ENCODE measurements at places on chromosomes 11 and 22.

GRCh38 chr11:86115542-86116385, 46.9 kb upstream of the PICALM start:
- no peak for DNase-seq

- no peak for DNase-seq
Observed at GRCh38 chr11:45250035-45250718, 36.0 kb downstream of the SYT13 start.

- no peak for DNase-seq
Observed at GRCh38 chr22:40430991-40431390, 60.6 kb downstream of the SGSM3 start.

- DNase-seq, result no peak
Observed at GRCh38 chr22:44365191-44365590, 52.4 kb upstream of the SHISAL1 start.

DNA sequence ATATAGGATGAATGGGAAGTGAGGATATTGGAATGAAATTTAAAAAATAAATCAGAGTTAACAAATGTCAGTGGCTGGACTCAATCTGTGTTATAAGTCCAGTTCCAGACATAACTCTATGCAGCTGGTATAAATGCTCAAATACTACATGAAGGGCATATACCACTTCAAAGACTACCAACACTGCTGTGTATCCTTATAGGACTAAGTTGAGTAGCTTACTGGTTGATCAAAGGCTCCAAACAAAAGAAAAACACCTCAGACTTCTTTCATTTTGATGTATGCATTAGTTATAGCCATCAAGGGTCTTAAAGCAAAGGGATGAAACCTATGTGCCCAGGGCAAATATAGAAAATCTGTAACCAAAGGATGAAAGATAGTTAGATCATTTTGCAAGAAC, 86.2 kb downstream of the PAK1 start:
- DNase-seq, result no peak

DNA sequence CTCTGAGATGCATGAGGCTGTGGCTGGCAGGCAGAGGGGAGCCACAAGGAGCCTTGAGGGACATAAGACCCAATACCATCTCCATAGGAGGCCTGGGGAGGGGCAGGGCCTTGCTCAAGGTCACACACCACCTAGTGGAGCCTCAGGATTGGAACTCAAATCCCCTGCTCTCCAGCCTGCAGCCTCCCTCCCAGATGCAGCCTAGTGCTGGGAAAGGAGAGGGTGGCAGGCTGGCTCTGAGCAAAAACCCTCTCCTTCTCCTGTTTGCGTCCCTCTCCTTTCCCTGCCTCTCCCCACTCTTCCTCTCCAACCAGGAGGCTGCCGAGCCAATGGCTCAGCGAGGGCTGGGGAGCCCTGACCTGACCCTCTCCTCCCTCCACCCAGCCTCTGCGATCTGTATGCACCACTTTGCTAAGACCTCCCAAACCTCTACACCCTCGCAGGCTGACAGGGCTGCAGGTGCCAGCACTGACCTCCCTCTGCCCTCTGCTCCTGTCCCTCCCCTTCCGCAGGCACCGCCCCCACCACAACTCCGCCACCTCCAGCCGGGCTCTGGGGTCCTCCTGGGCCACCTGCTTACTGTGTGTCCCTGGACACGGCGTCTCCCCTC, 14.7 kb downstream of the IGLL1 start:
- DNase-seq, result no peak

GRCh38 chr22:28714043-28714628, 27.5 kb downstream of the CHEK2 start:
- DNase-seq, result no peak

DNA sequence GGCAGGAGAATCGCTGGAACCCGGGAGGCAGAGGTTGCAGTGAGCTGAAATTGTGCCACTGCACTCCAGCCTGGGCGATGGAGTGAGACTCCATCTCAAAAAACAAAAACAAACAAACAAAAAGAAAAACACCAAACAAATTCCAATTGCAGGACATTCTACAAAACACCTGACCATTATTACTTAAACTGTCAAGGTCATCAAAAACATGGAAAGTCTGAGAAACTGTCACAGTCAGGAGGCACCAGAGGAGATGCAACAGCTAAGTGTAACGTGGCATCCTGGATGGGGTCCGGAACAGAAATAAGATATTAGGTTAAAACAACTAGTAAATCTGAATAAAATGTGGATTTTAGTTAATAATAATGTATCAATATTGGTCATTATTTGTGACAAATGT, 914 bp upstream of the DNAJB13 start:
- no peak for DNase-seq

DNA sequence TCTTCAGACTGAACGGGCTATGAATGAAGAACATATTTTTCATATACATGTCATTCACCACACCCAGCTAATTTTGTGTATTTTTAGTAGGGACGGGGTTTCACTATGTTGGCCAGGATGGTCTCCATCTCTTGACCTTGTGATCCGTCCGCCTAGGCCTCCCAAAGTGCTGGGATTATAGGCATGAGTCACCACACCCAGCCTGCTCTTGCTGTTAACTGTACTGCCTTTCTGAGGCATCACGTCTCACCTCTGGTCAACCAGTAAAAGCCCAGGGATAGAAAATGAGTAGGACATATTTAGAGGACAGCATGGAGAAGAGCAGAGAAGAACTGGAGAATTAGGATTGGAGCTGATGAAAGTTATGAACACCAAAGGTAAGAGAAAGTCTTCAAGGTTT, 55.6 kb downstream of the APOL3 start:
- no peak for DNase-seq

GRCh38 chr11:66617155-66617834, 865 bp downstream of the RBM14 start:
- no peak for DNase-seq

- DNase-seq, result no peak
Observed at GRCh38 chr11:117328375-117329010, 839 bp downstream of the CEP164 start.

- no peak for DNase-seq
Observed at GRCh38 chr11:17395554-17395961, 7.1 kb upstream of the KCNJ11 start.

GRCh38 chr22:19595532-19595931, 71.3 kb upstream of the CLDN5 start:
- DNase-seq, result no peak

DNA sequence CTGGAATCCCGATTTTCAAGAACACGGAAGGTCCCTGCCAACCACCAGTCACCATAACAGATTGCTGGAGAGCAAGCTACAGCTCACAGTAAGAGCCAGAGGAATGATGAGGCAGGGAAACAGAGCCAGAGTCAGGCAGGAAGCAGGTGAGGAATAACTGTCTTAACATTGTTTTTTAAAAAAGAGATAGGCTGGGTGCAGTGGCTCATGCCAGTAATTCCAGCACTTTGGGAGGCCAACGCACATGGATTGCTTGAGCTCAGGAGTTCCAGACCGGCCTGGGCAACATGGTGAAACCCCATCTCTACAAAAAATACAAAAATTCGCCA, 13.5 kb upstream of the CASTOR1 start:
- DNase-seq, result no peak

DNA sequence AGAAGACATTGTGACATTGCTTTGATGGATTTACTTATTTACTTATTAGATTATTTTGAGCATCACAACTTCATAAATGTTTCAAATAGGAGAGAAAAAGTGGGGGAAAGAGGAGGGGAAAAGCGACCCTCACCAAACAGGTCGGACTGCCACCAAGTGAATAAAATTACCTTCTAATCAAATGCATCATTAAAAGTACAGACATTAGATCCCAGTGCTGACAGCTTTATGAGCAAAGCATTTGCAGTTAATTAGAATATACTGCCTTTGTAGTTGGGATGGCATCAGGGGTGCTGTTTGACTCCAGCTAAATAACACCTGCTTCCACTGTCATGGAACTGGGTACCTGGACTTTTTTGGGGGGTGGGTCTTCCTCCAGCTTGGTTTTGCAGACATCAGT, 299.6 kb downstream of the OPCML start:
- DNase-seq, result no peak

DNA sequence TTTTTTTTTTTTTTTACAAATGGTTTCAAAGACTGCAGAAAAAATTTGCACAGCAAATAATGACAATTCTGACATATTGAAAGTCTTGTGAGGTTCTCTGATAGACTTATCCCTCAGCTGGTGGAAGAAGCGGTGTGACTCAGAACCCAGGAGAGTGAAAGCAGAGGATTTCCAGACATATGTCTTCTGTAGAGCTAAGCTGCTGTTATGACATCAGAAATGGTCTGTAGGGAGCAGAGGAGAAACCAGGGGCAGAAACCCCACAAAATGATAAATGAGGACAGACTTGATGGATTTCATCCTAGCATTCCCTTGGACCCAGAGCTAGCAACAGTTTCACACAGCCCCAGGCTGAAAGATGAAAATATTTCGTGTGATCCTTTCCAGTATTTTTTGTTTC, 582.6 kb downstream of the METTL15 start:
- DNase-seq, result no peak

DNA sequence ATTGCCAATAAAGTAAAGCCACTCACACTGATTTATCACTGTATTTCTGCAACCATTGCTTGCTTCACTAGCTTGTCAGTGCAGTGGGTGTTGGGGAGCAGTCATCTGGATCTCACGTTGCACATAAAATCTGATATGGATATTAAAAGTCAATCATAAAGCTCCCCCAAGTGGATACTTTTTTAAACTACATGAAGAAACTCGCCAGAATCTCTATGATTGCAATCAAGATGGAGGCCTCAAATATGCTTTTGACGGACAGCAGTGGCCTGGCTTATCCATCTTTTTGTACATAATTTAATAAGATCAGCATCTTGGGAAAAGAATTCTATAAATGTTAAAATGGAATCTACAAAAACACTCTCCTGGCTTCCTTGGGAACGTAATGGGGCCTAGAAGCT, 137.7 kb downstream of the WT1 start:
- no peak for DNase-seq

- no peak for DNase-seq
Observed at GRCh38 chr11:92589512-92589911, 364.9 kb downstream of the FAT3 start.

GRCh38 chr11:62687508-62688396, 1.6 kb downstream of the LRRN4CL start:
- DNase-seq, result no peak

- DNase-seq, result no peak
Observed at GRCh38 chr22:44183287-44183588, 2.5 kb downstream of the PARVG start.

- no peak for DNase-seq
Observed at GRCh38 chr11:92948116-92948515, 21.3 kb upstream of the MTNR1B start.

DNA sequence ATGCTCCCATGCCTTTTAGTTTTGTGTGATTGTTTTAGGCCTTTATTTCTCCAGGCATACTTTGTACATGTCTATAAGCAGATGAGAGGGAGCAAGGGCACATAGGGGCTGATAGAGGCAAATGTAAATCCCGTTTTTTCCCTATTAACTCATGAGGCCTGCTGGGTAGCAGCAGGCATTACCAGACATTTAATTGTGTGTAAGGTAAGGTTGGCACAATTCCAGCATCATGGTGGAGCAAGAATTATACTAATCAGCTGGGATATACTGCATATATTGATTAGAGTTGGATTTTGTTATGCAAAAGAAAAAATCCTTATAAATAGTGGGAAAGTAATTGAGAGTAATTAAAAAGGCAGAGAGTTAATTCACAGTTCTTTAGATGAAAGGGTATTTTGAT, 12.2 kb downstream of the FAT3 start:
- no peak for DNase-seq

- peak; percentile 84 for DNase-seq
Observed at GRCh38 chr11:64971421-64972233, at the start of gene MAJIN. TSS of gene MAJIN (minus strand) at chr11:64972108. CDS start at chr11:64959405, 12,703 bp downstream.

GRCh38 chr11:92424281-92424680, 199.7 kb downstream of the FAT3 start:
- no peak for DNase-seq

- no peak for DNase-seq
Observed at GRCh38 chr11:9799886-9800285, 136.0 kb downstream of the SWAP70 start.

- no peak for DNase-seq
Observed at GRCh38 chr11:68935066-68935465, 31.4 kb downstream of the IGHMBP2 start.

DNA sequence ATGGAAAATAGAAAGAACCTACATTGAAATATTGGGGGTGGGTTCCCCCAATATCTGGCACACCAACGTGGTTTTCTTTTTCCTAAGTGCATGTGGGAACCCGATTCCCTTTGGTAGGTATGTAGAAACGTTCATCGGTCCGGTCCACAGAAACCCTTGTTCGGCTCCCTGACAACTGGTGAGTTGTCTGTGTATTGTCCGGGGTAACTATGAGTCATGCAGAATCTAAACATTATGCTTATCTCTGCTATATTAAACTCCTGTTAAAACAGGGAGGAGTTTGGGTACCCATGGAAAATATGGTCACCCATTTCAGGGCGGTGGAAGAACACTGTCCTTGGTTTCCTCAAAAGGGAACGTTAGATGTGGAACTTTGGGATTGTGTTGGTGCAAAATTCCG, 25.1 kb upstream of the ALDH3B2 start:
- DNase-seq, result no peak

GRCh38 chr11:119590651-119591351, 138.2 kb downstream of the NECTIN1 start:
- DNase-seq, result no peak

DNA sequence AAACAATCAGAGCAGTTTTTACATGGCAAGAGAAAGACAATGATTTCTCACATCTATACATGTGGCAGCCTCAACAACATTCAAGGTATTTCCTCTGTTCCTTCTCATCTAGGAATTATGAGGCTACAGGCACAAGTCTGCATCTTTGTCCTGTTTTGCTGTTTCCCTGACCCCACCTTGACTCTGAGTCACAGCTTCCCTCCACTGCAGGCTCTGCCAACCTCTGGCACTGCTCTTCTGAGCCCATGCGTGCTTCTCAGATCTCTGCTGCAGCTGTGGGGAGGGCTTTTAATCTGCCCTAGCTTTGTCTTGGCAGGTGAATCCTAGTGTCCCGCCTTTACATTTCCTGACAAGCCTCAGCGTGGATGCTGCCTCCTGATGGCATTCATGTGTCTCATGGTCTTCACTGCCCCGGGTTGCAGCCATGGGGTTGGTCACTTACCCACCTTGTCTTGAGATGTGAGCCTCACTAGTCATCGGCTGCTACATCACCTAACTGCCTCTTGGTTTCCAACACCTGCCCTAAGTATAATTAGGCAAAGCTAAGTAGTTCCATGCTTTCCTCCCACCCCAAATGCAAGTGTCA, 578.5 kb downstream of the TBC1D22A start:
- DNase-seq, result no peak

- no peak for DNase-seq
Observed at GRCh38 chr11:93005239-93005638, 35.8 kb downstream of the MTNR1B start.

- DNase-seq, result peak; percentile 7
Observed at GRCh38 chr11:31240340-31240904, 129.1 kb downstream of the DCDC1 start.

- DNase-seq, result no peak
Observed at GRCh38 chr22:36864454-36865215, 3.8 kb downstream of the NCF4 start.

Measured in activated naive CD4-positive, alpha-beta T cell treated with anti-CD3 and anti-CD28 coated beads, Interleukin-2, amount 50 U/mL, for 72 hours (primary cell).